ENCODE measurements at places on chromosomes 5 and 9.

- DNase-seq = no peak
Measured at GRCh38 chr5:130759061-130759460, 406.0 kb downstream of the HINT1 start.

DNA sequence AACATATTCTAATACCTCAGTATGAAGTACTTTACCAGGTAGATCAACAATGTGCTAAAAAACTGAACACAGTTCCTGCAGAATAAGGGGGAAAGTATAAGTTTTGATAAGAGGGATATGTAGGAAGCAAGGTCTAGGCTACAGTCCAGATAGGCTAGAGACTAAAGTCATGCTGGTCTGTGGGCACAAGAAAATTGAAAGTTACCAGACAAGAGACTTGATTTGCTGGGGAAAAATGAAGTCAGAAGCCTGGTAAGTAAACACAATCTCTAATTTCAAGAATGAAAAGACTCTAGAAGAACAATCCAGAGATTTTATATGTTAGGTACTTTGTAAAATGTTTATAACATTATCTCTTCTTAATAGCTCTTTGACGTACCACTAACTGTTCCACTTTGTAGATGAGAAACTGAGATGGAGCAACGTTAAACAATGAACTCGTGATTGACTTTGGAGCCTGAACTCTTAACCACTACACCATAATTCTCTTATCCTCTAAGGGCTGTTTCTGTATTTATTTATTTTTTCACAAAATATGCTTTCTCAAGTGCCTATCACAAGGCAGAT, 19.5 kb downstream of the ADAMTS6 start:
- DNase-seq = no peak

GRCh38 chr9:122084026-122084675, 9.0 kb downstream of the TTLL11 start:
- DNase-seq = no peak

DNA sequence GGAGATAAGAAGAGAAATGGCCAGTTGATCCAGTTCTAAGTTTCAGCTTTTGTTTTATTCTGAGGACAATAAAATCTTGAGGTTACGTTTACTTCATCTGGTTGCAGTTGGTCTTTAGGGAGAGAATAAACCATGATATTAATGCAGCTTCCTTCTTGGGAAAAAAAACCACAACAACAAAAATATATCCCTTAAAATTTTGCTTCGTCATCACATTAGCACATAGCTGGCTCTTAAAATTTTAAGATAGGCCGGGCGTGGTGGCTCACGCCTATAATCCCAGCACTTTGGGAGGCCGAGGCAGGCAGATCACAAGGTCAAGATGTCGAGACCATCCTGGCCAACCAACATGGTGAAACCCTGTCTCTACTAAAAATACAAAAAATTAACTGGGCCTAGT, 86.4 kb downstream of the EQTN start:
- DNase-seq = no peak

DNA sequence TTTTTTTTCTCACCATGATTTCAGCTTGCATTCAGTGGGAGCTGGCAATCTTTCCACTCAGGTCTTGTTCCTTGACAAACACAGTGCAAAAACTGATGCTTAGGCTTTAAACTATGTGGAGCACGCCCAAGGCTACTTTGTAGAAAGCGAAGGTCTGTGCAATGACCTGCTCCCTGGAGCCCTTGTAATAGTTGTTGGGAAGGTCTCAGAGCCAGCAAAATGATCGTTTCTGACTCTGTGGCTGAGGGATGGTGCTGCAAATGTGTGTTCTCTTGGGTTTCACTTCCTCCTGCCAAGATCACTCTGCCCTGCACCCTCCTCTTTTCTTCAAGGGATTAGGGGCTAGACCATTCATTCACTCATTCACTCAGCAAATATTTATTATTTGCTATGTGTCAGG, 249.7 kb upstream of the MAP3K1 start:
- DNase-seq = peak; percentile 28

DNA sequence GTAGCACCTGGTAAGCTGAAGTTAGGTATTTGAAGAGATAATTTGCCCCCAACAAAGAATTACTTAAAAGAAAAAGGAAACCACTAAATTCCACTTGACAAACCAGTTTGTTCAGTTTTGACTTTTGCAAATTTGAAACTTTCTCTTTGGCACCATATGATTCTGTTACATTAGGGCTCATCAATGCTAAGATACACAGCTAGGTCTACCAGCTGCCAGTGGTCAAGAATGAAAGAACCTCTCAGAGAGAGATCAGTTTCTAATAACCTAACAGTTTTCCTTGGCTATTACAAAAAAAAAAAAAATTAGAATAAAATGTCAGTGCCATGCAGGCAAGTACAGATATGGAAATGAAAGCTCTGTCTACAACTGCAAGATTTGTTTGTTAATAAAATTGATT, 92.3 kb downstream of the CAAP1 start:
- DNase-seq = no peak

GRCh38 chr9:120856700-120857099, 14.0 kb upstream of the PSMD5 start:
- DNase-seq = no peak

GRCh38 chr5:93891491-93892480, 150.4 kb upstream of the POU5F2 start:
- DNase-seq = no peak
